ENCODE measurements at places on chromosomes 13 and 19.

DNA sequence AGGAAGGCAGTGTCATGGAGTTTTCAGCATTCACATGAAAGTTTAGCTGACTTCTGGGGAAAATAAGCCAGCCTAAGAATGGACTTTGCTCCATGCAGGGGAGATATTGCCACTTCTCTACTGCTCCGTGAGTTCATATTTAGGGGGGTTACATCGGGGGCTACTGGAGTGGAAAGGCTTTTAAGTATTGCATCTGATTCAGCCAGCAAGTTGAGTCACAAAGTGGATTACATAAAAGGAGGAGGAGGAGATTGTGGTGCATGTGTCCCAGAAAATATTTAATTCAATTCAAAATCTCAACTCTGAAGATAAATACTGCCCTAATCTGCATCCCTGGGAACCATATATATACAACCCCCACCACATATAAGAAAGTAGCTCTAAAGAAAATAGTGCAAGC, 617.2 kb downstream of the DCT start:
- no peak for DNase-seq

DNA sequence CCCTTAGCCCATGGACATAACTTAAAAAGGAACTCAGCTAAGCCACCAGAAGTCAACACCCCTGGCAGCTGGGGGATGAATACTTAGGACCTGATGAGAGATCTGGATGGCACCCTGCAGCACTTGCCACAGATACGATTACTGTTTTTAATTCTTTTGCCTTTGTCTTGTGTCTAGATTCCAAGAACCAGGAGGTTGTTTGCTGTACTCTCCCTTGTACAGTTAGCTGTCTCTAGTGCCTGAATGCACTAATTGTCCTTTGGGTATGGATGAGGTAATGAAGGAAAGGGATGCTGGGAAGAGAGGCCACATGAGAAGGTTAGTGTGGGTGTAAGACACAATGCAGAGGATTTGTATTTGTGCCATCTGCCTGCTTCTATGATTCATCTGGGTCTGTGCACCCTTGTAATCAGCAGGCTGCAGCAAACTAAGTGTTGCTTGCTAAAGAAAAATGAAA, 385.8 kb downstream of the KCNRG start:
- no peak for DNase-seq

DNA sequence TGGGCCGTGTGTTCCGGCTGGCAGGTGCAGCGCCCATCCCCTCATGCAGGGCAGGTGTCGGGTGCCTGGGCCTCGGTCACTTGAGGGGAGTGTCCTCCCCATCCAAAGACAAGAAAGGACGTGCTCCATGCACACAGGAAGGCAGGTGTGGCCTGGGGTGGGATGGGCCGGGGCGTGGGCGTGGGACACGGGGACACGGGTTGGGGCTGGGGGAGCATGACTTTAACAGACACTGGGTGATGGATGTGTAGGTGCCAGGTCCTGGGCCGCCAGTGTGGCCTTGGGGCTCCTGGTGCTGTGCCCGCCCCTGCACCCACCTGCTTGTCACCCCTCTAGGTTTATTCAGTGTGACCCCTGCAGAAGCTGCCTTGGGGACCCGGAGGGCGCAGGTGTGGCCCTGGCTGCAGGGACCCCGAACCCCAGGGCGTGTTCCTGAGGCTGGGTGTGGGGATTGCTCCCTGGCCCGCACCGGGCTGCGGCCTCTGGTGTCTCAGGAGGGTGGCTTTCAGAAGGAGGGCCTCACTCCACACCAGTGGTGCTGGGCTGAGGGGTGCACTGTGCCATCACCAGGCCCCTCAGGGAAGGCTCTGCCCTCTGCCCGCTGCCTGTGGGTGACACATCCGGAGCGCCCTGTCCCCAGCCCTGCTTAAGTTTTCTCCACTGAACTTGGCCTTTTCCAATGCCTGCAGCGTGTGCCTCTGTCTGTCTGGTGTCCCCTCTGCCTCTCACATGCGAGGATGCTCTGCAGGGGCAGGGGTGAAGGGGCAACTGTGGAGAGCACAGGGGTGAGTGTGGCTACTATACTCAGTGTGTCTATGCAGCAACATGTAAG, 5.2 kb downstream of the TMEM255B start:
- DNase-seq: no peak

DNA sequence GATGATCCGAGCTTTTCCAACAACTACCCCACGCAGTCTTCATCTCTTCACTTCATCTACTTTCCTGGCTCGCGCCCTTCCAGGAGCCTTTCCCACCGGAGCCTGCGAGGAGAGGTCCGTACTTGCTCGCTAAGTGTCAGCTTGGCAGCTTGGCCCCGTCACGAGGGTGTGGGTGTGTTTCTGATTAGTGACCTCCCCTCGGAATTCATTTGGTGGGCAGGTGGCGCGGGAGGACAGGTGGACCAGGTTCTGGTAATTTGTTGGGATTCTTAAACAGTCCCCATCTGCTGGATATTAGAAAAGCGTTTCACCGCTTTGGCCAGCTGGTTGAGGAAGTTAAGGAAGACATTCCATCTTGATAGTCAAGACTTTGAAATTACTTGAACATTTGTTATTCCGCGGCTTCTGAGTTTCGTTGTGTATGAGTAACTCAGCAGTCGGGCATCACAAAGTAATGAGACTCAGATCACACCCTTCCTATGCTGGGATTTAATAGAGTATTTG, 515 bp downstream of the UFM1 start:
- no peak for DNase-seq

- no peak for DNase-seq
These were observed 9.1 kb downstream of the TLE5 start for GRCh38 chr19:3053218-3053621.

- DNase-seq: no peak
These were observed 97.5 kb upstream of the FBXL3 start for GRCh38 chr13:77124423-77124822.

- no peak for DNase-seq
These were observed 17.6 kb downstream of the TNFSF11 start for GRCh38 chr13:42591602-42592001.

DNA sequence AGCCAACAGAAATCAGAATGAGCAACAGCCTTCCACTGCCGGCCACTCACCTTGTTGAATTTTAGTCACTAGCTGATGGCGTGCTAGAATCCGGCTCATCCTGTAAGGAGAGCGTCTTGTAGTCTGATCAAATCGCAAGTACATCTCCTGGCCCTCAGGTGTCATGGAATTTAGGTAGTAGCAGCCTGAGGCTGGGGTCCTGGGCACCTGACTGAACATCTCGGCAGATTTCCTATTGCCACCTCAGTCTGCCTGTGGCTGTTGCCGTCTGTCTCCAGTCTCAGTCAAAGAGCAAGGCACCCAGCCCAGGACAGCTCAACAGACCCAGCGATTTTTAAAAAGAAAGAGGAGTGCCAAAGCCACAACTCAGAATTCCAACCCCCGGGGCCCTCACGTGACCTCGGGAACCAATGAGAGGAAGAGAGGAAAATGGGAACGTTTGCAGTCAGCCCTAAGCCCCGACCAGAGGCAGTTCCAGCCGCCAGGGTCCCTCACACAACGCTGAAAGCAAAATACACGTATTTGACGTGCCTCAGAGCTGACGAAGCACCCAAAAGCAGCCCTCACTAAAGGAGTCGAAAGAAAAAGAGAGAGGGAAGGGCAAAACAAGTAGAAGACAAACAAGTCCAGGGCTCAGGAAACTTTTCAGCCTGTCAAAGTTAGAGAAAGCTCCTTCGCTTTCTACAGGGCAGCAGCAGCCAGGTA, at the start of gene STARD13:
Gene STARD13 (minus strand): TSS at position 336 of the 705 bp plus-strand sequence. CDS start 117 bp downstream, at position 219.
- peak; percentile 32 for DNase-seq

DNA sequence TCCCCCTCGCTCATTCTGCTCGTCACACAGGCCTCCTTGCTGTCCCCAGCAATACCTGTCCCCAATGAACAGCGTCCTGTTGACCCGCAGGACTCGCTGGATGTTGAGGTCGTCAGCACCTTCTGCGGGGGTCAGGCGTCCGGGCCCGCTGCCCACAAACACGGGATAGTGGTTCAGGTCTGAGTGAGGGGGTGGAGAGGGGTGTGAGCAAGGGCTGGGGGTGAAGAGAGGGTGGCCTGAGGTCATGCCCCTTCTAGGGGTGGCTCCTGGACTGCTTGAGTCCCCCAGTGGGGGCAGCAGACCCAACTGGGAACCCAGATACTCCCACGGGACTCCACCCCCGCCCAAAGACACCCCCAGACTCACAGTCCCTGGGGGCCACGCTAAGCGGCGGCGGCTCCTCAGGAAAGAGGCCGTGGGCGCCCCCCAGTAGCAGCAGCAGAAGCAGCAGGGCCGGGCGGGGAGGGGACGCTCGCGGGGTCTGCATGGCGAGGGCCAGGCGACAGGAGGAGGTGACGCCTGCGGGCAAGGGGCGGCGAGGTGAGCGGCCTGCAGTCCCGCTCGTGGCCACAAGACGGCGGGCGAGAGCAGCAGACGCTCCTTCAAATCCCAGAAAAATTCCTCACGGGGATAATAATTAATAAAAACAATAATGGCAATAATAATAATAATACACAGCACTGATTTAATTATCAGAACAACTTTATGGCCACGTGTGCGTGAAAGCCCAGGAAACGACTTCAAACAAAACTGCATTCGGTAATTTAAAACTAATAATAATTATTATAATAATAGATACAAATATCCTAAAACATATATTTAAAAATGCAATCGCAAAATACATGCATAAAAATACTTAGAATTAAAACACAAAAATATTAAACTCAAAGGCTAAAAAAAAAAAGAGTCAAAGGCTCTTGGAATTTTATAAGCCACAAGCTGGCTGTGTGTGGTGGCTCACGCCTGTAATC, 1.2 kb downstream of the SEMA6B start:
- DNase-seq: peak; percentile 83

DNA sequence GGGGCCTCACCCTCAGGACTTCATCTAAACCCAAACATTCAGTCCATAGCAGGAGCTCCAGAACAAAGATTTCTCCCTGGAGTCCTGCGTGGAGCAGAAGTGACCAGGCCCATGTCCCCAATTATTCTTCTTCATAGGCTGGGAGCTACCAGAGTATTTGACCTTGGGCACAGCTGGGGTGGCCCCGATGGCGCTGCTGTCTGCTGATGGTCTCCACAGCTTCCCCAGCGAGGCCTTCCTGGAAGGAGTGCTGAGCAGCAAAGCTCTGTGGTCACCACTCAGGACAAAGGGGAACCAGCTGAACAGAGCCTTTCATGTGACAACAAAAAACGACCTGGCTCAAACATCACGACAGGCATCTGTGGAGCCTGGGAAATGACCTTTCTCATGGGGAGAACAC, 62.7 kb upstream of the ARGLU1 start:
- DNase-seq: no peak

GRCh38 chr19:16204005-16204294, 6.2 kb downstream of the AP1M1 start:
- no peak for DNase-seq

DNA sequence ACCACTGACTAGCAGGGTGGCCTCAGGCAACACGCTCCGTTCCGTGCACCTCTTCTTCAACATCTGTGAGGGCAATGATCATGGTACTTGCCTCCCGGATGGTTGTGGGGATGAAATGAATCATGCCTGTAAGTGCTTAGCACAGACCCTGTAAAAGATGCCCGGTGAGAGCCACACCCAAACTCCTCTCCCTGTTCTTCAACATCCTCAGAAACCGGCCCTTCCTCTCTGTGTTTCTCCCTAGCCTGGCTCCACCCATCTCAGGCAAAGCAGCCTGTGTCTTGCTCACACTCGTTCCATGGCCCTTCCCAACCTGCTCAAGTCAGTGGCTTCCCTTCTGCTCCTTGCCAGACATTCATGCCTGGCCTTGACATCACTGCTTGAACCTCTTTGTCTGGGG, 5.8 kb upstream of the DMKN start:
- DNase-seq: no peak

DNA sequence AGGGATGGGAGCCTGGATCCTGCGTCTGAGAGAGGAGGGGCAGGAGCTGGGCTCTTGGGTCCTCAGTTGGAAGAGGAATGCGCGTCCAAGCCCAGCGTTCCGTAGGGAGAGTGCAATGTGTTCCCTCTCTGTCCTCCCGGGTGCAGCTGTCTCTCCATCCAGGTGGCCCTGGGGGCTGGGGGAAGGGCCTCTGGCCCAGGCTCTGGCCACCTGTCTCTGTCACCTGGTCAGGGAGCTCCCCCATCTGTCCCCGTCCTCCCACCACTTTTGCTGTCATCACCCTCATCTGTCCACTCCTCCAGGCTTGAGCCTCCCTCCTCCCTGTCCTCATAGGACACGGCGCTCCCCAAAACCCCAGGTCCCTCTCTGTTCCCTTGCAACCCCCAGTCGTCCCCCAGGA, 3.7 kb upstream of the SBK2 start:
- DNase-seq: no peak

GRCh38 chr19:5749505-5749904, 29.1 kb downstream of the CATSPERD start:
- DNase-seq: no peak

DNA sequence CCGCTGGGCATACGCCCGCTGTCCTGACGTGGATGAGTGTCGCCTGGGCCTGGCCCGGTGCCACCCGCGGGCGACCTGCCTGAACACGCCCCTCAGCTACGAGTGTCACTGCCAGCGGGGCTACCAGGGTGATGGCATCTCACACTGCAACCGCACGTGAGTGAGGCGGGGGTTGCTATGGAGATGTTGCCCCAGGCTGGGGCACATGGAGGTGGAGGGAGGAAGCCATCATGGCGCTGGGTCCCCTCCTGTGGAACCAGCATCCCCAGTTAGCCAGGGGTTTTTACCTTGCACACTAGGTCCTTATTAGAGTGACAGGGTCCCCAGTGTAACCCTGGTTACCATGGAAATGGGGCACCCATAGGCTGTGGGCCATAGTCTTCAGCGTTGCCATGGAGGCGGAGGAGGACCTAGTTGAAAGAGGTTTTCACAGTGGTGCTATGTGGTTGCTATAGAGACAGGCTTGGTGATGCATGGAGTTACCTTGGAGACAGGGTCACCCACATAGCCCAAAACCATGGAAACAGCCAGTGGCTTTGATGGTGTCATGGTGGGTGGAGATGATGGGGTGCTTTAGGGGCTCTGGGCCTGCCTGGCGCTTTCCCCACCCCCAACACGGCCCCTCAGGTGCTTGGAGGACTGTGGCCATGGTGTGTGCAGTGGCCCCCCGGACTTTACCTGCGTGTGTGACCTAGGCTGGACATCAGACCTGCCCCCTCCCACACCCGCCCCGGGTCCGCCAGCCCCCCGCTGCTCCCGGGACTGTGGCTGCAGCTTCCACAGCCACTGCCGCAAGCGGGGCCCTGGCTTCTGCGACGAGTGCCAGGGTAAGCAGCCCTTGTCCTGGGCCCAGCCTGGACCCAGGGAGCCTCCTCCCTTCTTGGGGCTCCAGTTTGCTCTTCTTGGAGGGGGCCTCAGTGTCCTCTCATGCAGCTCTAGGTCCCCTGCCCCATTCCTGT, 27.1 kb downstream of the MEGF8 start:
- DNase-seq: peak; percentile 84

GRCh38 chr19:21321996-21322395, 7.2 kb downstream of the ZNF708 start:
- DNase-seq: no peak

GRCh38 chr13:99013951-99014350, 36.1 kb upstream of the DOCK9 start:
- DNase-seq: no peak

GRCh38 chr19:6312018-6312417, 21.4 kb downstream of the ACER1 start:
- no peak for DNase-seq

GRCh38 chr19:7213628-7214323, 80.4 kb downstream of the INSR start:
- no peak for DNase-seq
